T-cell (primary cell): ENCODE measurements at places on chromosomes 13 and 19.
A peak's percentile ranks its signal among the peaks of the same experiment; 100 is the strongest.

DNA sequence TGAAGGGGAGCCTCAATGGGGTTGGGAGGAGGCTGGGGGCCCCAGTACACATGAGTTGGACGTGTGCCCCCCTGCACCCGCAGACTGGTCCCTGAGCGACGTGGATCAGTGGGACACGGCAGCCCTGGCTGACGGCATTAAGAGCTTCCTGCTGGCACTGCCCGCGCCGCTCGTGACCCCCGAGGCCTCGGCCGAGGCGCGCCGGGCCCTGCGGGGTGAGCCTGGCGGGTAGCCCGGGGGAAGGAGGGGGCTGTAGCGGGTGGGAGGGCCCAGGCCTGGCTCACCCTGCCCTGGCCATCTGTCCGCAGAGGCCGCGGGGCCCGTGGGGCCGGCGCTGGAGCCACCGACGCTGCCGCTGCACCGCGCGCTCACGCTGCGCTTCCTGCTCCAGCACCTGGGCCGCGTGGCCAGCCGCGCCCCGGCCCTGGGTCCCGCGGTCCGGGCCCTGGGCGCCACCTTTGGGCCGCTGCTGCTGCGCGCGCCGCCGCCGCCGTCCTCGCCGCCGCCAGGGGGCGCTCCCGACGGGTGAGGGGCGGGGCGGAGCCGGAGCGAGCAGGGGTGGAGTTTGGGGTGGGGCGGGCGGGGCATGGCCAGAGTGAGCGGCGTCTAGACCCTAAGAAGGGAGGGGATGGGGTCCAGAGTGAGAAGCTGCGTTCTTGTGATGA, 8.1 kb downstream of the PIK3R2 start:
- DNase-seq, result peak; percentile 78

GRCh38 chr13:47675871-47676270, 325.2 kb downstream of the SUCLA2 start:
- DNase-seq, result no peak

DNA sequence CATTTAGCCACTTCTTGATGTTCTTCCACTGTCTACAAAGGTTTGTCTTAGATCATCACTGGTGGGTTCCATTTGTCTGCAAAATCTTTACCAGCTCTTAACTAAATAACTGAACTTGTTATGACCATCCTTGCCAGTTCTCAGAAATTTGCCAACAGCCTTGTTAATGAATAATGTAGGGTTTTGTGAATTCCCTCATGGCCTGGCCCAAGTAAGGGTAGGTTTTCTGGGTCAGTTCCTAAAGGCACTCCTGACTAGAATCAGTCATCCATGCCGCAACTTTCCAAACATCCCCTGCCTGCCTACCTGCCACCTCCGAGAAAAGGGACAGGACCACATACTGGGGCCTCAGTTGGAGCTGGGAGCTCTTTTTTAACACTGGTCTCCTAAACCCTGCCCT, 4.0 kb downstream of the COL4A1 start:
- DNase-seq, result no peak

GRCh38 chr19:44820648-44821609, 12.0 kb downstream of the BCAM start:
- DNase-seq, result no peak

DNA sequence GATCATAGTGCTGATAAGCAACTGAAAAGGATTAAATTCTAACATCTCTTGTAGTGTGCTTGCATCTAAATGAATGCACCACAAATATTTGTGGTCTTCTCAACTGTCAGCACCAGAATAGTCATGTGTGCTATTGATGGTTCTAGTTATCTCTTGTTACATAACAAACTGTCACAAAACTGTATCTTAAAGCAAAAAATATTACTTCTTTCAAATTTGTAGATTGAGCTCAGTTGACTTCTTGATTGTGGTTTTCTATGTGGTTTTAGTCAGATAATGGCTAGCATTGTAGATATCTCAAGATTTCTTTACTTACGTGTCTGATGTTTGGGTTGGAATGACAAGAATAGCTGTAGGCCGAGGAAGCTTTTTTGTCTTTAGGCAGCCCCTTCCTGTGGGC, 431.3 kb downstream of the SLITRK6 start:
- DNase-seq, result no peak

GRCh38 chr13:44273991-44274770, 99.4 kb upstream of the SERP2 start:
- DNase-seq, result peak; percentile 18

DNA sequence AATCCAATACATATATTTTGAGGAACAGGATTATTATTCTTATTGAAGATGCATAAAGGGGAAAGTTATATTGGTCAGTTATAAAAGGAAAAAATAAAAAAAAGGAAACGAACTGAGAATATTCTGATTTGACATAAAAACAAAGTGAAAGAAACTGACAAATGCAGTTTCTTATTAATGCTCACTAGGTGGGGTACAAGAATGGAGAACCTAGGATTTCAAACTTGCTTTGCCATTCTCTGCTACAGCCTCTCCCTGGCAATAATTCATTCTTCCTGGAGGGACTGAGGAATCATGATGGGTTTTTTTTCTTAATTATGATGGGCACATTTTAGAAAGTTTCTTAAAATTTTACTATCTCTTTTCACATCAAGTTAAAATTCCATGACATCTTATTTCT, 154.9 kb downstream of the PCDH9 start:
- no peak for DNase-seq

DNA sequence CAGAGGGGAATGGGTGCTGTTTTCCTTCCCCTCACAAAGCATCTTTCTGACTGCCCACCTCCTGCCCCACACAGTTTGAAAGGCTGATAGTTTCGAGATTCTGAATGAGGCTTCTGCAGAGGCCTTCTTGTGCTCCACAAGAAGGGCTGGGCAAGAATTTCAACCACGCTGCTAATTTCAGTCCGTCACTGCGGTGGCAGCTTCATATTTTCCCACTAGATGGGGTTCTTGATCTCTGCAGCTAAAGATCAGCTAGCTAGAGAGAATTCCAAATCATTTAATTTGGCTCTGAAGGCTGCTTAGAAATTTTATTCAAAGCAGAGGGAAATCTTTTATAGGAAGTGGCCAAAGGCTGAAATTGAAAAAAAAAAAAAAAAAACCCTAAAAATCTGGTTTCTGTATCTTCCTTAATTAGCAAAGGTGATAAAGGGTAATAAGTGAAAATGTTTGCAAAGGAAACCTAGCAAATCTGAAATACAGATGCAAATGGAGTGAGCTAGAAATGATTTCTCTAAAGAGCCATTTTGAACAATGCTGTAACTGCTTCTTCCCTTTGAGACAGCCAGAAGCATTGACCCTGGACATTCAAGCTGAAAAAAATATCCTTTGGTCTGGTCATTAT, 38.0 kb upstream of the C13orf42 start:
- no peak for DNase-seq

DNA sequence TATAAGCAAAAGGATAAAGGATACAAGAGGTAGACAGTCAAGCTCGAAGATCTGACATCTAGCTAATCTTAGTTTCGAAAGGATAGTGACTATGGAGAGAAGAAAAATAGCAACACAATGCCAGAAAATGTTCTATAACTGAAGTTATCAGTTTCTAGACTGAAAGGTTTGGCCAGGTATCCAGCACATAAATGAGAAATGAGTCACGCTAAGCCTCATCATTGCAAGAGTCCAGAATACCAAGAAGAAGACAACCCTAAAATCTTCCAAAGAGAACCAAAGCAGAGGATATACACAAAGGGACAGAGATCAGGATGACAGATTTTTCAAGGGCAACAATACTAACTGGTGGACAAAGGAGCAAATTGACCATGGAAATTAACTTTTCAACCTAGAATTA, 237.0 kb downstream of the POSTN start:
- DNase-seq, result no peak

GRCh38 chr19:18710996-18711751, 27.7 kb downstream of the CRTC1 start:
- DNase-seq, result no peak

- no peak for DNase-seq
Measured at GRCh38 chr19:46697204-46697960, 19.5 kb downstream of the PRKD2 start.

- no peak for DNase-seq
Measured at GRCh38 chr13:93963266-93964145, 516.0 kb downstream of the DCT start.

GRCh38 chr13:102599426-102600012, 2.7 kb downstream of the TPP2 start:
- DNase-seq, result no peak

- DNase-seq, result no peak
Measured at GRCh38 chr13:93535251-93535650, 308.6 kb downstream of the GPC6 start.

DNA sequence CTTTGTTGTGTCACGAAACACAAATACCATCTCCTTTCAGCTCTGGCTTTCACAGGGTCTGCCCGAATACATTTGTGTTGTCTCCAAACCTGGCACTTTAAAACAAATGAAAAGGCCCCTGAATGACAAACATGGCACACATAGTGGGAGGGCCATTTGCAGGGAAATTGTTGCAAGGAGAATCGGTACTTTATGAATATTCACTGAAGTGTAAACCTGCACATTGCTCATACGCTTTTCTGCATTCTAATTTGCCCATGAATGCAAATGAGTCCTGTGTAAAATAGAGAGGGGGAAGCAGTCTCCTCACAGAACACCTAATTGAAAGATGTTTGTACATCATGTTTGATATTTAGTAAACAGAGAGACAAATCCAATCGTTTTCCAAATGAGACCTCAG, 82.7 kb upstream of the PCDH8 start:
- DNase-seq, result no peak
